Stimulated activated CD8-positive, alpha-beta memory T cell treated with anti-CD3 and anti-CD28 coated beads, Interleukin-7, amount 100 ng/mL, for 1 hour (primary cell): ENCODE measurements at places on chromosomes 1 and 21.

GRCh38 chr21:46089285-46089684 is 8.6 kb upstream of the COL6A2 start:
- no peak for DNase-seq

DNA sequence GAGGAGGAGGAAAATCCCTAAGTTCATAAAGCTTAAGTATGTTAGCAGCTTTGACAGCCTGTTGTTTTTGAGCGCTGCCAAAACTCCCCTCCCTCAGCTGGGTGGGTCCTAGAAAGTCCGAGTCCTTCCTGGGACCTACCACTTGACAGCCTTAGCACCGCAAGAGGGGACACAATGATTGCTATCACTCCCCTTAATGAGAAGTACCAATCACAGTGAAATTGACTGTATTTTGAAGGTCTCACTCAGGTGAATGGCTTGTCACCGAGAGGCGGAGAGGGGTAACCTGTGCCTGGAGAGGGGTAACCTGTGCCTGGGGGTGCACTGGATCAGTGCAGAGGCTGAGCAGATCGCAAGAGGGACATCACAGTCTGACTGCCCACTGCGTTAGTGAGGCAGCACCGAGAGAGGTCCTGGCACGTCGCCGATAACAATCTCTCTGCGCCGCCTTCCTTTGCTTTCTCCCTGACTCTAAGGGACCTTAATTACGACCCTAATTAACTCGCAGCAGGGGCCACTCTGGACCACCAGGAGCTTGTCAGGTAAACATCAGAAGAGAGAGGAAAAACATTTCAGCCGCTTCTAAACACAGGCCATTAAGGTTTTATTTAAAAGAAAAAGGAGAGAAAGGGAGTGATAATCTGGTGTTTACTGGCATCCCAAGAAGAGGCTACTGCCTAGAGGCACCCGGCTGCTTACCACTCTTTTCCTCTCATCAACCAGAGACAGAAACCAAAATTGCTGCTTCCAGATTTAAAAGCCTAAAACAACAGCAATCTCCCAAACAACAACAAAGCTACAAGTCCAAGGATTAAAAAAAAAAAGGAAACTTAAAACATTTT is 25.7 kb upstream of the KCNK1 start:
- no peak for DNase-seq

- no peak for DNase-seq
Observed at GRCh38 chr1:111880881-111881837, 108.3 kb downstream of the KCND3 start.

DNA sequence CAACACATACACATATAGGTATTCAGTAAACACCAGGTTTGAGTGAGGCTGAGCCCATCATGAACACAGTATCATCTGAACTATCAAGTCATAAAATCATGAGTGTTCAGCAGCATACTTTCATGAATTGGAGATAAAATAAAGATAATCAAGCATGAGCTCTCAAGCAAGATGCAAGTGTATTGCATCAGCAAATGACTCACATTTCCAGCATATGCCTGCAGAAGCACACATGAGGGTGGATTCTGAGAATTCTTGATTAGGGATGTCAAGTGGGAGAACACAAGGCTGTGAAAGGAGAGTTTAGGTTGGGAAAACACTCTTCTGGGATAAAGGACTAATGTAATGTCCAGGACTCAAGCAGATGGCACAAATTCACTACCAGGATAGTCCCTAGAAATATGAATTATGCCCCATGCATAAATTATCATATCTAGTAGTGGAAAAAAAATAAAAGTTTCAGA is 299.2 kb downstream of the SRGAP2C start:
- DNase-seq = no peak

DNA sequence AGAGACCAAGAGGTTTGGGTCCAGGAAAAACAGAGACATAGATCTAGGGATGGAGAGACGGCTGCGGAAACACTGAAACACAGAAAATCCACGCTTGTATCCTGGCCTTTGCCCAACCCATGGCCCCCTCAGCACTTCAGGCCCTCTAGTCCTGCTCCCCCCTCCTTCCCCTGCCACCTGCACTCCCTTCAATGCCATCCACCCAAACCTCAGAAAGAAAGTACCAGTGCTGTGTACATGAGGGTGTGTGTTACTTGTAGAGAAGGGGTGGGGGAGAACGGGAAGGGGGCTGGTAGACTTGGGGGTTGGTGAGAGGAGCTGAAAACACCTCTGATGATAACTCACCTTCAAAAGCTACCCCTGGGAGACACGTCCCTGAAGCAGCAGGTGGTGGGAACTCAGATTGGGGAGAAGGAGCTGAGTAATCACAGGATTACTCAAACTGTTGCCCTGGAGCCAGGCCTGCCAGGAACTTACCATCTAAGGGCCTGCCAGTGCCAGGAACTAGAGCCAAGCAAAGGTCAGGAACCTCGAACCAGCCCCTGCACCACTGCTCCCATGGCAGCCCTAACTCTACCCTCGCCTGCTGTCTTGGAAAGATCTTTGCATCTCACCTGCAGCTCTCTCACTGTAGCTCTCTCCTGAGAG is 11.5 kb downstream of the RORC start:
- no peak for DNase-seq

DNA sequence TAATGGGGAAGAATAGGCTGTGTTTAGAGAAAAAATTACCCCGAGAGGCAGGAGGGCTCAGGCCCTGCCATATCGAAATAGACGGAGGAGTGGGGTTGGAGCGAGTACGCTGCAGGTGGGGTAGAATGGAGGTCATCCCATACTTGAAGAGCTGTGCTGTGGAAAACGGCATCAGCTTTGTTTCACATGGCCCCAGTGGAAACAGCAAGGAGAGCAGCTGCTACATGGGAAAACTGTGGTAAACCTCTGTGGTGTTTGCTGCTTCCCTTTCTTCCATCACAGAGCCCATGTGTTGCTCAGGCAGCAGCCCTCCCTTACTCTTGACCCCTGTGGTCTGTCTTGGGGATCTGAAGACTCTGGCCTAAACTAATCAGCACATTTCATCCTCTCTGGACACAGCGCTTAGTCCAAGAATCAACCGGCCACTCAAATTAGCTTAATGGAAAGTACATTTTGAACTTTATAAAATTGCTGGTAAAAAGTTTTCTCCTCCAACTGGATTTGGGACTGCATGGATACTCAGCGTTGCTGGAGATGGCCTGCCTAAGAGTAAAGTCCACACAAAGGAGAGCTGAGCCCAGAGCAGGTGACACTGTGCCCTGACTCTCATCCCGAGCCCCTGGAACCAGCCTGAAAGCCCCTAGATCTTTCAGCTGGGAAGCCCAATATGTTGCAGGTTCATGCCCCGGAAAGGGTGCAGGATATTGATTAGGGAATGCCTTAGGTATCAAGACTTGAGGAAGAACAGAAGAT is 127.1 kb upstream of the GADD45A start:
- DNase-seq = no peak

DNA sequence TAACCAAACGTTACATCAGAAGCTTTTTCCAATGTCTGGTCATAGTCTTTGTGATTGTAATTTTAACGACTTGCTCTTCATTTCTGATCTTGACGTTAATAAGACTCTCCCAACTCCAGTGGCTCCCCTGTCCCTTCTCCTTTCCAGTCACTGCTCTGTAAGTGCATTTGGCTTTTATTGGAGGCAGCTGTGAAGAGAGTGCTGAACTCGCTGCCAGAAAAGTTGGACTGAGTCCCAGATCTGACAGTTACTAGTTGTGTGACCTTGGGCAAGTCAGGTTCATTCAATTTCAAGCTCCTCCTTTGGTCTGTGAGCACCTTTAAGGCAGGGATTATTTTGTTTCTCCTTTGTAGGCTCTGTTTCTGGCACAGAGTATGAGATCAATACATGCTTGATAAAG is 109.6 kb upstream of the TSPAN2 start:
- DNase-seq = no peak

DNA sequence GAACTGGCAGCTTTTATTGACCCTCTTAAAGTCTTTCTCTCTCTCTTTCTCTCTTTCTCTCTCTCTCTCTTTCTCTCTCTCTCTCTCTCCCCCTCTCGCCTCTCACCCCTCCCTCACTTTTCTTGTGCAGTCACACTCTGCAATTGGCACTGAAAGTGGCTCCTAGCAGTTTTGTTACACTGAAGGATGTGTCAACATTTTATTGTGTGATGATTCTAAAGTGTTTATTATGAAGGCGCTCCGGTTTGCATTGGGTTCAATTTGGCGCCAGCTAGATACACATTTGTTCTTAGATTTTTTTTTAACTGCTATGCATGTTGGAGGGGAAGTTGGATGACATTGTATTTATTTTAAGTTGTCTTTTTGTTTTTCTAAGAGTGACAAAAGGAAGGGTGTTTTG is 64.0 kb upstream of the CHRM3 start:
- no peak for DNase-seq

DNA sequence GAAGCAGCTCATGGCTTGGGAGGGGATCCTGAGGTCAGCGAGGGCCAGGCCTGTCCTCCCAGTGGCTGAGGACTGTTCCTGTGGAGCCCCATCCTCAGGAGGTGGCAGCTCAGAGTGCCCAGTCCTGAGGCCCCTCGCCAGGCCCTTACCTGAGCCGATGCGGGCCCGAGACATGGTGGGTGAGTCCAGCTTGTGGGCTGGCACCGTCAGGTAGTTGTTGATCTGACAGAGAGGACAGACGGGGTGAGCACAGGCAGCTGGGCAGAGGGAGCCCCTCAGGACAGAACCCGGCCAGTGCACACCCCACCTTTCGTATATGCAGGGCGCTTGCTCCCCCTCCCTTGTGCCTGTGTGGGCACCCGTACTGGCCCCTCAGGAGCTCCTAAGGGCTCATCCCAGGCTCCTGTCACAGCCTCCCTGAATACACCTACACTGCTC is 53.9 kb downstream of the SLC9A1 start:
- DNase-seq = no peak

DNA sequence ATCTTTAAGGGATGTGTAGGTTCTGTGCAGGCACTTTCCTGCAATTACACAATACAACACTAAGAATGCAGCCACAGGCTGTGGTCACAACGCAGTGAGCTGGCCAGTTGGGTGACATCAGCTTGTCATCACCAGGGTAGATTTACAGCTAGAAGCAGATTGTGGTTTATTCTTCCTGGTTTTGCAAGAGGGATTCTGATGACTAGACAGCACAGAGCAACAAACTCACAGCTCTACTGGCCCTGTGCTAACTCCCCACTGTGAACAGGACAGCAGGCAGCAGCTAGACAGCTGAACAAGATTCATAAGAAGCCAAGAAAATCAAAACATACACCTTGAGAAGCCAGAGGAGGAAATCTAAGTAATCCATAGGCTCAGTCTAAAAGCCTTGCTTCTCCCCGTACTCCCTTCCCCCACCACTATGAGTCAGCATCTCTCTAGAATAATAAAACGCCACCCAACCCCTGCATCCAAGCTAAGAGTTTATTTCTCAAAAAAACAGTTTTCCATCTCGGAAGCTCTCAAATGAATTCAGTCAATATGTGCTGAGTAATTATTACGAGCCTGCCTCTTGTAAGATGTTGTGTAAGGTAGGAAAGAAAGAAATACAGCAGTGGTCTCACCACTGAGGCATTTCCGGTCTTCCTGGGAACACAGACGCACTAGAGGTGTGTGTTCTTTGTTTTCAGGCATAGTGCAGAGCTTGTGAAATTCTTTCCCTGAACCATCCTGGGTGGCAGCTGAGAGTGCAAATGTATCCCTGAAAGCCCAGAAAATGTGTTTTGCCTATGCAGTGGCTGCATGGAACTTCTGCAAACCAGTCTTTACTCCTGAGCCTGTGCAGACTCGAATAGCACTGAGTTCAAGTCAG is 162.8 kb downstream of the NTPCR start:
- no peak for DNase-seq

DNA sequence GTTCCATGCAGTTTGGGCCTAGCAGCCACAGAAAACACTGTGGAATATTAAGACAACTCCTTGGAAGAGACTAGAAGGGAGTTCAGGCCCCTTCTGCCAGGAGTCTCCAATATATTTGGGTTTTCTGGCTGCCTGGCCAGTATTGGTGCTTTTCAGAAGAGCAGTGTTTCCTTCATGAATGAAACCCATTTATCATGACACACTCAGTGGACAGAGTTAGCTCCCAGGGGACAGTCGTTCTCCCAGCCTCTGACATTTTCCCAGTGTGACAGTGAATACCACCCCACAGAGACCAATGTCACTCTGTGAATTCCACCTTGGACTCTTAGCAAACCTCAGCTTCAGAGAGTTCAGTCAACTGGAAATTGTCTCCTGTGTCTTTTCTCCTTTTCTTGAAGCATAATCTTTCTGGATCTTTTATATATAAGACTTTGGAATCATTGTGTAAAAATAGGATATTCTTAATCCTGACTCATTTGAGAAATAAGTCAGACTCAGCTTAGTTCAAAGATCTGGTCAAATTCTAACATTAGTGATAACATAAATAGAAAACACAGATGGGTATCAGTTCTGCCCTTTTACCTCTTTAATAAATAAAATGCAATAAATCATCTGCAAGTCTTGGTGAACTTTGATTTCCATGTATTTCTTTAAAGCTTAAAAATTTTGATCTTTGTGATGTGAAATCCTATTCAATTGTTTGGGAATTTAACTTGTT is 40.4 kb downstream of the GNG12 start:
- DNase-seq = no peak

DNA sequence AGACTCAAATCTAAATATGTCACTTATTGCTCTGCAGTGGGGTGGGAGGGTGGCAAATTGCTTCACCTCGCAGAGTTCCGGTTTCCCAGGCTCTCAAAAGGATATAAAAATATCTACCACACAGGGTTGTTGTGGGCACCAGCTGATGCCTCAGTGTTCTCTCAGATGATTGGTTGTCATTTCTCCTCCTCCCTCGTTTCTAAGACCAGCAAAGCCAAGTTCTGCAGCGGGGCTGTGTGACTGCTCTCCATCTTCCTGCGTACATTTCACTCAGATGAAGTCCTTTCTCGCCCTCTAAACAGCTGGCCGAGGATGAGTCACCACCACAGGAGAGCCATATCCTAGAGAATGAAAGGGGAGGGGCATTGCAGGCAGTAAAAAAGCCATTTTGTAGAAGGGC is 35.0 kb upstream of the VWA5B1 start:
- no peak for DNase-seq

DNA sequence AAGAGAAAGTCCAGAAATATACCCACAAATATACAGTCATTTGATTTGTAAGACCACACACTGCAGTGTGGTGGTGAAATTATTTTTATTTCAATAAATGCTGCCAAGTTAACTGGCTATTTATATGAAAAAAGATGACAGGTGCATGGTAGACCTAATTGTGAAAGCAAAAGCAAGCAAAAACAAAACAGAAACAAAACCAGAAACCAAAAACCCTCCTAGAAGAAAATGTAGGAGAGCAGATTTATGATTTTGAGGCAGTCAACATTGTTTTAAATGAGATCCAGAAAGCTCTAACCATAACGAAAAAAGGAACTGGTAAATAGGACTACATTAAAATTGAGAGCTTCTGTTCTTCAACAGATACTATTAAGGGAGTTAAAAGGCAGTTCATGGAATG is 303.6 kb downstream of the PRDM2 start:
- DNase-seq = no peak

DNA sequence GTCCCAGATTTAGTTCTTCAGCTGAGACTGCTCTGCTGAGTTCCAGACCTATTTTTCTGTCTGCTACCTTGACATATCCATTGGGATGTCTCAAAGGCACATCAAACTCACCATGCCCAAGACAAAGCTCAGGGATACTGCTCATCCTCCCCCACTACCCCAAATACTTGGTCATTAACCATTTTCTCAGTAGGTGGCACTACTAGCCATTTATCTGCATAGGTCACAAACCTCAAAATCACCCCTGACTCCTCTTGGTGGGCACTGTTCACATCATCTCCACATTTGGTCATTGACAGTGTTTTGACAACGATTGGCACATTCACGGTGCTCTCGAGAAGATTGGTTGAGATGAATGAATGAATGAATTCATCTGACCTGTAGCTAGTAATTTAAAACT is 32.1 kb downstream of the CACNA1S start:
- DNase-seq = no peak
